Dorsolateral prefrontal cortex (tissue), 122 donors: ENCODE measurements at places on chromosomes 12 and 14.

DNA sequence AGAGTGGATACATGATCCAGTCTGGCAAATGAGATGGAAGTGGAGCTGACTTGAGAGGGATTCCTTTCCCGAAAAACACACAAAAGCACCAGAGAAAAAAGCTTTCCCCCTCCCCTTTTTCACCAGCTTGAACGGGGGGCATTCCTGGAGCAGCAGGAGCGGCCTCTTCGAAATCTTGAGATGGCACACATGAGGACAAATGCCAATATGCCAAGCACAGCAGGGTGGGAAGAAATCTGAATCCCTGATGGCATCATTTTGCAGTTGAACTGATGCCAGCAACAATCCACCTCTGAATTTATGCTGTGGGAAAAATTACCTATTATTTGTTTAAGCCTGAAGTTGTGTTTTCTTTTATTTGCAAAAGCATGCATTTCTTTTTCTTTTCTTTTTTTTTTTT lies 29.7 kb upstream of the BICD1 start:
- DNase-seq: no peak

GRCh38 chr12:120790114-120790513 lies 64.5 kb downstream of the ACADS start:
- DNase-seq: no peak

GRCh38 chr14:51844081-51844881 lies 16.1 kb upstream of the GNG2 start:
- no peak for DNase-seq

GRCh38 chr14:99707921-99708320 lies 23.8 kb downstream of the CYP46A1 start:
- DNase-seq: no peak

- DNase-seq: no peak
Observed at GRCh38 chr14:96581026-96581425, 78.8 kb downstream of the PAPOLA start.

DNA sequence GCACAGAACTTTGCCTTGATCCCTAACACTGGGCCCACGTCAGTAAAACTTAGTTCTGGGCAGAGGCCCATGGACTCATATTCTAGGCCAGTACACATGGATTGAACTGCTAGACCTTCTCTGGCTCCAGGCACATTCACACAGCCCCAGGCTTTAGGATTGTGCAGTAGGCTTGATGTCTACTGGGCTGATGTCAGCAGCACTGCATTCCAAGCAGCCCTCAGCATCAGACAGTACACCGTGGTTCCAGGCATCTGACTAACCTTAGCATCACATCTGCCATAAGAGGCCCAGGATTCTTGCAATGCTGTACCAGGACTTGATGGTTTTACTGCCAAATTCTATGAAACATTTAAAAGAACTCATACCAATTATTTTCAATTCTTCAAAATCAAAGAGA lies 301.9 kb downstream of the CCER1 start:
- DNase-seq: no peak

GRCh38 chr12:103392722-103393121 lies 103.0 kb downstream of the C12orf42 start:
- no peak for DNase-seq

- no peak for DNase-seq
Observed at GRCh38 chr14:22522466-22522957, 66.5 kb downstream of the DAD1 start.

GRCh38 chr14:105292826-105293711 lies 7.7 kb downstream of the BRF1 start:
- DNase-seq: no peak

GRCh38 chr14:73743431-73743931 lies 29.3 kb upstream of the PNMA1 start:
- DNase-seq: no peak

DNA sequence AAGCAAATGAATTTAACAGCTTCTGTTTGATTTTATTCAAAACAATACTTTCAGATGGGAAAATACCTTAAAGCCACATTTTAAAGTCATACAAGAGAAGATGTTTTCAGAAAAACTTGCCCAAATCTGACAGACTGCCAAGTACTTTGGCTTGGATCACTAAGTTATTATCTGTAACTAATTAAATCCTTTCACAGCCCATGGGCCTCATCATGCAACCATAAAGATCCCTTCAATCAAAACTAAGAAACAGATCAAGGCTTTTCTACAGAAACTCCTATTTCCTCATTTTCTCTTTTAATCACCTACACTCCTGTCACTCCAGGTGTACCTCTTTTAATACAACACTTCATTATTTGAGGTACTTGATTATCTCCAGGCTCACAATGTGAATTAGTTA lies 28.1 kb downstream of the BLTP3B start:
- no peak for DNase-seq

GRCh38 chr14:44640416-44640815 lies 133.3 kb upstream of the FSCB start:
- no peak for DNase-seq
